ENCODE measurements at places on chromosomes 1 and 21.

GRCh38 chr1:205504311-205505075, at the start of gene CDK18:
CDK18 (plus strand) TSS chr1:205504669; CDS start chr1:205523168, 18,499 bp downstream.
- DNase-seq: peak; percentile 65

DNA sequence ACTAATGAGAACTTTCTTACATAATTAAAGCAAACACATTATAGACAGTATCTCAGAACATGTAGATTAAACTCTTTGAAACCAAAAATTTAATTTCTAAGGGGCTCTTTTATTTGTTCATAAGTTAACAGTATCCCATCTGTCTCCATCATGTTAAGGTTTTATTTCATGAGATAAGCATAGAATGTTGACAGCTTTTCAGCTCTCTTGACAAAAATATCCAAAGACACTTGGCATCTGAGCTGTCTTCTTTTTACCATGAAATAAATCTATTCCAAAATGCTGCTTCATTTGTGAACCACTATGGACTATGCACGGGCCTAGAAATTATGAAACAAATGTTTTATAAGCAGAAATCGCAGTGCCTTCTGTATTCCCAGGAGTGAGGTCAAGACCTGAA, 45.2 kb downstream of the SCYL3 start:
- DNase-seq: no peak

DNA sequence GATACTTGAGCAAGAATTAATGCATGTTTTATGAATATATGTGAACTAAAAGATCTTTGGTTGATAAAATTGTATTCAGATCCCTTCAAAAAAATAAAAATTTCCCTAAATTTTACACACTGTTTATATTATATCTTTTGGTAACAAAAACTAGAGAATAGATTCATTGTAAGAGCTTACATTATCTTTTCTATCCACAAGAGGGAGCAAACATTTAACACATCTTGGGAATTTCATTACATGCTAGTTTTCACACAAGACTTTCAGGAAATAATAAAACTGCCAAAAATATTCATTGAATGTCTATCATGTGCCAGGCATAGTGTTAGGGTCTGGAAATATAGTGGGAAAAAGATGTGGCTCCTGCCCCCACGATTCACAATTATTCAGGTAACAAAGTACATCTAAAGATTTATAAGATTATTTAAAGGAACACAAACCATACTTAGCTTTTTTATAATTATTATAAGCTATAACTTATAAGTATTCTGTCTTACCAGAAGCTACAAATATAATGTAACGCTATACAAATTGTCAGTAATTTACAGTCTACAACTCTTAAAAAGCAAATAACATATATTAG, 30.6 kb downstream of the FAF1 start:
- DNase-seq: no peak

DNA sequence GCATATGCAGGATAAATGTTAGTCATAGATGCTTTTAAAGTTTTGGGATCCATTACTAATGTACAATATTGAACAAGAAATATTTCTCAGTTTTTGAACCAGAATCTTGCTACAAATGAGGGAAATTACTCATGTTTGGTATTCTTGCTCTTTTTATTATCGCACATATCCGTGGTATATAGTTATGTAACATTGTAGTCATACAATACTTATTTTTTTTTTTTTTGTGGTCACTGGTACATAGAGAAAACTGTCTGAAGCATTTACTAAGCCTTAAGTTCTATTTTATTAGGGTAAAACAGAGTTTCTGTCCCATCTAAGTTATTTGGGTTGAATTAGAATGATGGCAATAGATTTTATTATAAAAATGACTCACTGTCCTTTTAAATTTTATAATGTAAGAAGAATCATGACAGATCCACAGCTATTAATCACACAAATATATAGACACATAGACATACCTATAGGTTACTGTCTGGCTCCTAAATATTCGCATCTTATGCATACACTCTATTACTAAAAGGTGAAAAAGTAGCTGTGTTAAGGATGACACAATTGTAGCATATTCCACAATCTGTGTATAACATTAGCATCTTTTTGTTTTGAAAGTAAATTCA, 18.0 kb upstream of the PRKAA2 start:
- DNase-seq: no peak

- peak; percentile 15 for DNase-seq
These were observed 5.8 kb upstream of the SPATC1L start for GRCh38 chr21:46189959-46190490.

DNA sequence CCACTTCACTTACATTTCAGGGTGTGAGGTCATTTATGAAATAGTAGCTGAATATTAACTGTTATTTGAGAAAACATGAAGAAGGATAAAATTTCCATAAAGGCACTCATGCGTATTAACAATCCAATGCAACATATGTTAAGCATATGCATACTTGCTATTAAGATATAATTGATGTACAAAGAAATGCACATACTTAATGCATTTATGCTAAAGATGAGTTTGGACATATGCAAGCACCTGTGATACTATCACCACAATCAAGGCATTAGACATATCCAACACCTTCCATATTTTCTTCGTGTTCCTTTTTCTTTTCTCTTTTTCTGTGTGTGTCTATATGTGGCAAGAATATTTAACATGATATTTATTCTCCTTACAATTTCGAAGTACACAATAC, 464.8 kb upstream of the BRINP3 start:
- no peak for DNase-seq

DNA sequence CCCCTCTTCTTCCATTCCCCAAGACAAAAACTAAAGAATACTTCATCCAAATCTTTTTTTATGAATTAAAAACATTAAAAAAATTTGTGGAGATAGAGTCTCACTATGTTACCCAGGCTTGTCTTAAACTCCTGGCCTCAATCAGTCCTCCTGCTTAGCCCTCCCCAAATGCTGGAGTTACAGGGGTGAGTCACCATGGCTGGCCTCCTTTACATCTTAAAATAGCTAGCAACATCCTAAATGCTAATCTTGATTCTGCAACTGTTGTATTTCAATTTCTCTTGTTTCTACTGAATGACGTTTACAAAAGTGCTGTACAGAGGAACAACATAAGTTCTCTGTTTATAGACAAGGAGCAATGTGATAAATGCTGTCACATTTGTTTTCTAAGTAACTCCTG, 483.5 kb downstream of the ADGRL2 start:
- no peak for DNase-seq

GRCh38 chr1:53288790-53289429, 39.0 kb downstream of the LRP8 start:
- DNase-seq: no peak

DNA sequence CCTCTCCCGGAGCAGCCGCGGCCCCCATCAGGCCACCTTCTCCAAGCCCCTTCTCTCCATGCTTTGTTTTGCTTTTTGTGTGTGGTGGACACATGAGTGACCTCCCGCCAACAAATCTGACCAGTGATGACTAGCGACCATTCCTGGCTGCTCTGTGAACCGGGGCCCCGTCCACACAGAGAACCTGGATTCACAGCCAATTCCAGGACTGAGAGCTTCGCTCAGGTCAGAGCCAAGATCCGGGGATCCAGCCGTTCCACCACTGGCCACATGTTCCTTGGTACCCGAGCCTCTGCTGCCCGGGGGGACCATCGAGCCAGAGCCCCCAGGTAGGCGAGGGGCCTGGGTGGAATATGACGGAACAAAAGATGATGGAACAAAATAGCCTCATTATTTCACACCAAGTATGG, 46.7 kb upstream of the COL18A1 start:
- no peak for DNase-seq

DNA sequence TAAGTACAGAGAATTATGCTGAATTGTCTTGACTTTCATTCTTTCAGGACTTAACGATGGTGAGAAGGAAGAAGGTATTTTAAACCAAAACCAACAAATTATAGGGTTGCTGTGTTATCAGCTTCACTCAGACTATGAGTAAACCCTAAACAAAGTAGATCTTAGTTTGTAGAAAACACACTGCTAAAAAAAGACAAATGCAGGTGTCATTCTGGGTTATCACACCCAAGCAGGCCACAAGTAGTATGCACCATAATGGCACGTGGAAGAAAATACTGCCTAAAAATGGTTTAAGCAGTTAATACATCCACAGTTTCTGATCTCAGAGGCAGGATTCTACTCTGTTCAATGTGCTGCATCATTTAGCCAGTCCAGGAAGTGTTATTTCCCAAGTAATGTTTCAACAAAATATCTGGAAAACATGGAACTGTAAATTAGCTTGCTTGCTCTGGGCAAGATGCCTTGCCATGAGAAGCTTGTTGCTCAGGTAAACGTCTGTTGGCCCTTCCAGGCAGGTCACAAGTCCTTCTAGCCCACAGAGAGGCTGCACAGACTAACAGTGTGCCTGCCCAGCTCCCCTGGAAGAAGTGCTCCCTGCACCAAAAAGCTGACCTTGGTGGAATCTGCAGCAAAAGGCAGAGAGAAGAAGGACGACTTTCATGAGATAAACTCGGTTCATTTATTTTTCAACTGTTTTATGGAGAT, 4.1 kb downstream of the DIPK1A start:
- no peak for DNase-seq

- DNase-seq: no peak
These were observed 1291.5 kb upstream of the B3GALT2 start for GRCh38 chr1:194477908-194478307.

DNA sequence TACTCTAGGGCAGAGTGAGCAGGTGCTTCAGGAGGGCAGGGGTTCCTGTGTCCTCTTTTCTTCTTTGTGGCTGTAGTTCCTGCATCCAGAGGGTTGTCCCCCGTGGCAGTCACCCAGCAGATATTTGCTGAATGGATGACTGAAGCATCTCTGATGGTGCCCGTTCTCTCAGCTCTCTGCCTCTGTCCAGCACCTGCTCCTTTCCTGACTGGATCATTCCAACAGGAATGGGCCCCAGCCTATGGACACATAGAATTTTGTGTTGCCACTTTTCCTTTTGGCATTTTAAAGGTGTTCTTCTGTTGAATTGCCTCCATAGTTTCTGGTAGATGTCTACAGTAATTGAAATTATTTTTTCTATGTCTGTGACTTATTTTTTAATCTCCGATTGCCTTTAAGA, 372.5 kb upstream of the C1orf174 start:
- no peak for DNase-seq

DNA sequence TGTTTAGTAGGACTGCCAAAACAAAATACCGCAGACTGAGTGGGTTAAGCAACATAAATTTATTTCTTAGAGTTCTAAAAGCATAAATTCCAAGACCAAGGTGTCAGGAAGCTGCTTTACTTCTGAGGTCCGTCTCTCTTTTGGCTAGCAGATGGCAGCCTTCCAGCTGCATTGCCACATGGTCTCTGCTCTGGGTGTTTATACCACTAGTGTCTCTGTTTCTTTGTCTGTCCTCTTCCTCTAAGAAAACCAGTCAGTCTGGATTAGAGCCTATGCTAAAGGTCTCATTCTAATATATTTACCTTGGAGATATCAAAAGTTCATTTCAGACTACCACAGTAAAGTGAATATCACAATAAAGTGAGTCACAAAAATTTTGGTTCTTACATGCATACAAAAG, 519.8 kb downstream of the COL11A1 start:
- DNase-seq: no peak

DNA sequence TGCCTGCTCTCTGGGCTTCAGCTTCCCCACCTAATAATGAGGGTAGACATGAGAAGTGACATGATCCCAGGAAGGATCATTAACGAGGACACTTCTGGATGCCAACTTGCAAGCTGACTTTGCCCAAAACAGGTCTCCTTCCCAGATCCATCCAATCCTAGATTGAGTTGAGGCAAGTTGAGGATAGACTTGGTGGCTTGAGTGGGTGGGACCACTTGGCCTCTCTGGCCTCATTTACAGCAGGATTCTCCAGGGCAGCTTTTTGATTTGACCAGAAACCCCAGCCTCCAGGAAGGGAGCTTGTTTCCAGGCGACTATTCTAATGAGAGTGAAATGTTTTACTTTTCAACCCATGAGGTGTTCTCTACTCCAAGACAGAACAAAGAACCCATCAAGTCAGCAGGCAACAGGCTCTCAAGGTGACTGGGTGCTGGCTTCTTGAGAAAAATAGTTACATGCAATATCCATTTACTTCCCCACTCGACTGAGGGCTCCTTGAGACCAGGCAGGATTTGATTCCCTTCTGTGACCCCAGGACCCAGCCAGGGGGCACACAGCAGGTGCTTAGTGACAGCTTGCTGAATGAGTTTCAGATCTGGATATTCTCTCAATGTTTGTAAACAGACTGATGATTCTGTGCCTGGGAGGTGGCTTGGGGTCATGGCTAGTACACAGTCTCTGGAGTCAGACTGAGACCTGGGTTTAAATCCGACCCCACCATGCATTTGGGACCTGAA, 128.2 kb downstream of the DMRTB1 start:
- peak; percentile 13 for DNase-seq

DNA sequence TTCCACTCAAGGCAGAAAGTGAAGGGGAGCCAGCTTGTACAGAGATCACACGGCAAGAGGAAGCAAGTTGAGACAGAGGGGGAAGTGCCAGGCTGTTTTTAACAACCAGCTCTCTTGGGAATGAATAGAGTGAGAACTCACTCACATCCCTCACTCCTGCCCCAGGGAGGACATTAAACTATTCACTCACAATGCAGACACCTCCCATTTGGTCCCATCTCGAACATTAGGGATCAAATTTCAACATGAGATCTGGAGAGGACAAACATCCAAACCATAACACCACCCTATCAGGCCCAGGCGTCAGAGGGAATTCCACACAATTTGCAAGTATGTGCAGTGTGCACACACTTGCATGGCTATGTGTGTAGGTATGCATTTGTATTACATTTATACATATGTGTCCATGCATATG, 62.7 kb downstream of the DMAP1 start:
- DNase-seq: no peak

DNA sequence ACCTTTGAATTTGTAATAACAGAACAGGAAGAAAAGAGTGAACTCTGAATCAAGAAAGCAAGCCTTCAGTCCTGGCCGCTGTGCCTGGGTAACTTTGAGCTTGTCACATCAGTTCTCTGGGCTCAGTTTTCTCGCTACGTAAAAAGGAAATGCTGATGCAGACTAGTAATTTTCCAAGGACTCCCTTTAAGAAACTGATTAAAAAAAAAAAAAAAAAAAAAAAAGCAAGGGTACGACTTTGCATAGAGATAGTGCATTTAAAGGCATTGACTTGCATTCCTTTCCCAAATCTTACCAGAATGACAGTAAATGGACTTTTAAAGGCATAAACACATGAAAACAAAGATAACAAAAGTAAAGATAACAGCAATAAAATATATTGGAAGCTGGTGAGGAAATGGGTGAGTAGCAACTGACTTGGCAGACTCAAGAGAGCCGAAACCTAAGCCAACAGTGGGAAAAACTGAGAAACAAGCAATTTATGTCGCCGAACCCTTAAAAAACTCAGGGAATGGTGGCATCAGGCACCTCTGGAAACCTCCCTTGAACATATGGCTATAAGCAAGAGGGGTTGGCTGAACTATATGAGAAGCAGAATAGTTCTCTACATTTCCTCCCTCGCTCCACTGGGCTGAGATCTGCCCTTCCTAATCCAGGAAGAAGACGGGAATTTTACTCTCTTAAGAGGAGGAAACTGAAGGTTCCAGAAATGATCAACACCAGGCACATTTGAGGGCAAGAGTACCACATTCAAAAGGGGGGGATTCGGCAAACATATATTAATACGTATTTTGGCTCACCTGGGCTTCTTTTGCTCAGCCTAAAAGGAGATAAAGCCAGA, 189.2 kb downstream of the CDC7 start:
- no peak for DNase-seq

GRCh38 chr1:47679826-47680225, 242.0 kb downstream of the FOXD2 start:
- peak; percentile 5 for DNase-seq

Data from stimulated activated CD8-positive, alpha-beta memory T cell treated with anti-CD3 and anti-CD28 coated beads, Interleukin-4, amount 100 ng/mL, for 48 hours (primary cell).